ENCODE measurements at places on chromosomes 7 and 10.

DNA sequence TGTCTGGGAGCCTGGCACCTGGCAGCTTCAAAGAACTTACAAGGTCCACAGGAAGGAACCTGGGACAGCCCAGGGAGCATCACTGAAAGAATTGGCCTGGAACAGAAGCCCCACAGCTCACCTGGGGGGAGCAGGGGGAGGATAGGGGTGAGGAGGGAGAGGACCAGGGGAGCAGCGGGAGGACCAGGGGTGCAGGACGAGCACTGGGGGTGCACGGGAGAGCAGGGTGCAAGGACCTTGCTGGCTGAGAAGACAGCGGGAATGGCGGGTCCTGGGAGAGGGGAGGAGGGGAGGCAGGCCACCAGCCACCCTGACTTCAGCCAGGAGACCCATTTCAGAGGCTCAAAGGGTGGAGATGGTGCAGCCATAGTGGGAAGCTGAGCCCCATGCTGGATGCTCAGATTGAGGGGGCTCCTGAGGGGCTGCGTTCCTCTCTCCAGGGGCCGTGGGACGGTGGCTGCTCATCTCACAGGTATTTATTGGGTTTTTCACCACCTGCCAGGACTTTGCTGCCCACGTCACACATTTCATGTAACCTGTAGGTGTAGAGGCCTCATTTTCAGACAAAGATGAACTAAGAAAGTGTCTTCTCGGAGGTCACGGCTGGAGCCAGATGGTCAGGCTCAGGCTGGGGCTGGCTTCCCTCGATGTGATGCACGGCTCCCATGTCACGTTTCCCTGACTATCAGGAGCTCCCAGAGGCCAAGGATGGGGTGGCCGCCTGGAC is 110.1 kb downstream of the WDR37 start:
- DNase-seq, result no peak

- no peak for DNase-seq
Measured at GRCh38 chr10:7913126-7913872, 95.0 kb downstream of the TAF3 start.

DNA sequence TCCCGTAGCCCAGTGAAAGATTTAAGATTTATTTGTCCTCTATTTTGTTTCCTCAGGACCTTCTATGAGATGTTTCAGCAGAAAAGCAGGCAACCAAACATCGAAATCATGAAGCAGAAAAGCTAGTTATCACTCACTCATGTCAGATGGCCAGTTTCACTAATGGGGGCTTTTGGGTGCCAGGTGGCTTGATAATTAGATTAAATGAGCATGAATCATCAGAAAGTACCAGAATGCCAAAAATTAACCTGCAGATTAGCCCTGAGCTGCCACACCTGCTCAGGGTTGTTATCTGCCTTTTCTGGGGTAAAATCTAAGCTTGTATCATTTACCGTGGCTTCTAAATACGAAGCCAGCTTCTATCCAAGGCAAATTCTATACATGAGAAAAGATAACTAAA is 1017.5 kb downstream of the XPNPEP1 start:
- no peak for DNase-seq

- DNase-seq, result no peak
Measured at GRCh38 chr7:21719846-21720245, 177.0 kb downstream of the DNAH11 start.

DNA sequence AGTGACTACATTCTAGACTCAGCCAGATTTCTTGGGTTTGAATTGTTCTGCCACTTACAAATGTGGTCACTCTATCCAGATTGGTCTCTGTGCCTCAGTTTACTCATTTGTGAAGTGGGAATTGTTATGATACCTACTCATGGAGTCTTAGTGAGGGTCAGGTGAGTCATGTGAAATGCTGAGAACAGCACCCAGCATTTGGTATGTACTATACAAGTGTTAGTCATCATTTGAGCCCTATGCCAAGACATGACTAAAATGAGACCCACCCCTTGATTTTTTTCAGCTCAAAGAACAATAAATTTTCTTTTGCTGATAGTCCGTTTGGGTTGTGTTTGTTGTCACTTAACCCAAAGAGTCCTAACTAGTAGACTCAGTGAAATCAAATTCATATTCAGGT is 92.8 kb downstream of the CHN2 start:
- DNase-seq, result no peak

GRCh38 chr10:31942892-31943291 is 14.3 kb upstream of the ARHGAP12 start:
- no peak for DNase-seq

- DNase-seq, result no peak
Measured at GRCh38 chr7:86932038-86932512, 127.4 kb downstream of the ELAPOR2 start.

- DNase-seq, result peak; percentile 80
Measured at GRCh38 chr10:2978111-2978510, 89.2 kb upstream of the PFKP start.

DNA sequence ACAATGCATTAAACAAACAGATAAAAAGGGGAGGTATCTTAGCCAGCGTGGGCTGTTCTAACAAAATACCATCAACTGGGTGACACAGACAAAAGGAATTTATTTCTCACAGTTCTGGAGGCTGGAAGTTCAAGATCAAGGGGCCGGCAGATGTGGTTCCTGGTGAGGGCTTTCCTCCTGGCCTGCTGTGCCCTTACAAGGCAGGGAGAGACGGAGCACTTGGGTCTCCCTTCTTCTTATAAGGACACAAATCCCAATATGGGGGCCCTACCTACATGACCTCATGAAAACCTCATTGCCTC is 281.6 kb upstream of the KLF14 start:
- no peak for DNase-seq

GRCh38 chr7:108810756-108811385 is 241.2 kb downstream of the DNAJB9 start:
- no peak for DNase-seq

GRCh38 chr10:34766811-34767494 is 48.1 kb downstream of the PARD3 start:
- no peak for DNase-seq

GRCh38 chr10:110833234-110833940 is 38.3 kb upstream of the PDCD4 start:
- DNase-seq, result no peak

DNA sequence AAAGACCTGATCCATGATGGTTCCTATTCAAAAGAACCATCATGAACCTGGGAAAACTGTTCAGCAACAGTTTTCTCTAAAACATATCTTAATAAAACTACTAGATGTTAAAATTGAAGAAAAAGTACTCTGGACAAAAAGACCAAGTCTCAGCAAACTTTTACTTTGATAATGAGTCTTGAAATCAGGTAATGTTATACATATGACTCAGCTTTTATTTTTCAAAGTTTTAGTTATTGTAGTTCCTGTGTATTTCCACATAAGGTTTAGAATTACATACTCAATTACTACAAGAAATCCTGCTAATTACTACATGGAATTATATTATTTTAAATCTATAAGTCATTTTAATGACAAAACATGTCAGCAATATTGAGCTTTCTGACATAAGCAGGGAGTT is 42.2 kb downstream of the ZNF33B start:
- no peak for DNase-seq

DNA sequence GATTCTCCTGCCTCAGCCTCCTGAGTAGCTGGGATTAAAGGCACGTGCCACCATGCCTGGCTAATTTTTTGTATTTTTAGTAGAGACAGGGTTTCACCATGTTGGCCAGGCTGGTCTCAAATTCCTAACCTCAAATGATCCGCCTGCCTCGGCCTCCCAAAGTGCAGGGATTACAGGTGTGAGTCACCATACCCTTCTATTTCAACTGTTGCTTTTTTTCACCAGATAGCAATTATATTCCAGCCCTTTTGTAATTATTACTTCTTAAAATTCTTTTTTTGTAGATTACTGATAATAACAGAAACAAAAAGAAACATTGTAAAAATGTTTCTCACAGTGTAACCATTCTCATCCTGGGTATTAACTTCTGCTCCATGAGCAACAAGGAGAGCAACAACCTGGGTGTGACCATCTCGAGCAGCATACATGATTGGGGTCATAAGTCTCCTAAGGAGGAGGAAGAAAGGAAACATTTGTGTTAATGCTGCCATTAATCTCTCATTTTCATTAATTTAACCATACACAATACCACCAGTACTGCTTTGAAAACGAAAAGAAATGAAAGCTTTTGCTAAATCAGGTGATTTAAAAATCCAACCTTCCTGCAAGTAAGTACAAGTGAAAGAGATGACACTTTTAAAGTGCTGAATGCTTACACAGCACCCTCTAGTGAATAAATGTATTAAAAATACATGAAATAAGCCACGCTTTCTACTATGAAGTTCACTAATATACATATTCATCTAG is 41.8 kb downstream of the ASZ1 start:
- peak; percentile 25 for DNase-seq

DNA sequence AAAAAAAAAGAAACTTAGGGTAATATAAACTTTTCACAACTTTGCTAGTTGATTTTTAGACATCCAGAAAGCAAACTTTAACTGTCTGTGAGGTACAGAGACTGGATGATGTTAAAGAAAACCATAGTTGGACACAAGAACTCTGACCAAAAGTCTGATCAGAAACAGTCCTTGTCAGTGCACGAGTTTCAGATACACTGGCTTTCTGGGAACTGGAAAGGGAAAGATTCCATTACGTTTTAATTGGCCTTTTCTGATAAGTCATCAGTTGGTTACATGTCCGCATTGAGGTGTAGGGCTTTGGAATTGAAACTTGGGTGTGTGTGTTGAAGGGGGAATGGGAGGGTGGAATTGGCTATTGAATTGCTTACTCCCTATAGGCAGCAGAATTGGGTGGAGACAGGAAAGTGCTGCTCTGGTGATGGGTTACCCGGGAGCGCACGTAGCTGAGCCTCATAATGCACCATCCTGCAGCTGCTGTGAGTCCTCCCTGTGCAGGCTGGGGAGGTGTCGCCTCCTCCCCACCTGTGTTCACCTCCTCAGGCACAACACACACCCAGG is 59.9 kb downstream of the DAGLB start:
- no peak for DNase-seq

GRCh38 chr7:13414181-13414580 is 575.3 kb downstream of the ETV1 start:
- DNase-seq, result no peak

- no peak for DNase-seq
Measured at GRCh38 chr7:36001546-36001945, 151.5 kb upstream of the EEPD1 start.

- no peak for DNase-seq
Measured at GRCh38 chr10:31886885-31887284, 41.7 kb downstream of the ARHGAP12 start.

DNA sequence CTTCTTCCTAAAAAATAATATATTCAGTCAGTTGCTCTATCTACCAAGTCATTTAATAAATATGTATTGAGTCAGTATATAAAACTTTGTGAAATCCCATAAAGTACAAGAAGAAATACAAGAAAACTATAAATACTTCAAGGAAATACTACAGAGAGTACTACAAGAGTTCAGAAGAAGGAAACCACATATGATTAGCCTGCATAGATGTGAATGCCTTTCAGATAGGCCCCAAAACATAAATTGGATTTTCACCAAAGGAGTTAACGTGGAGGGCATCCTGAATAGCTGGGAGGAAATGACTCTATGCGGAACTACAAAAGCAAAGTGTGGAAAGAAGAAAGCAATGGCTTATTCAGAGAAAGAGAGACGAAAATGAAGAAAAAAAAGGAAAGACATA is 120.1 kb downstream of the LRRN3 start:
- no peak for DNase-seq
